NCI-H69 (cell line): ENCODE measurements at places on chromosomes 5 and 9.

DNA sequence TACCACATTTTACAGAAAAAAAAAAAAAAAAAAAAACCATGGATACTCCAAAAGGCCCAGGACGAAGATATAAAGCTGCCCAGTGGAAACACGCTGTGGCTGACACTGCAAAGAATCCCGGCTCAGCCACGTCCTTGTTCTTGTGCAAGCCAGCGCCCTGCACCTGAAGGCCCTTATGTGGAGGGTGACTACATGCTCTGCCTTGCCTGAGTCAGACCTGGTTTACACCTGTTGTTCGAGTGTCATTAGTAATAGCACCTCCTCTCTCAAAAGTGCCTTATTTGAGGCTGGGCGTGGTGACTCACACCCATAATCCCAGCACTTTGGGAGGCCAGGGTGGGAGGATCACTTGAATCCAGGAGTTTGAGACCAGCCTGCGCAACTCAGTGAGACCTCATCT, 54.3 kb upstream of the ZSWIM6 start:
- no peak for DNase-seq

GRCh38 chr9:137315581-137316011, 13.5 kb upstream of the NRARP start:
- DNase-seq: no peak

DNA sequence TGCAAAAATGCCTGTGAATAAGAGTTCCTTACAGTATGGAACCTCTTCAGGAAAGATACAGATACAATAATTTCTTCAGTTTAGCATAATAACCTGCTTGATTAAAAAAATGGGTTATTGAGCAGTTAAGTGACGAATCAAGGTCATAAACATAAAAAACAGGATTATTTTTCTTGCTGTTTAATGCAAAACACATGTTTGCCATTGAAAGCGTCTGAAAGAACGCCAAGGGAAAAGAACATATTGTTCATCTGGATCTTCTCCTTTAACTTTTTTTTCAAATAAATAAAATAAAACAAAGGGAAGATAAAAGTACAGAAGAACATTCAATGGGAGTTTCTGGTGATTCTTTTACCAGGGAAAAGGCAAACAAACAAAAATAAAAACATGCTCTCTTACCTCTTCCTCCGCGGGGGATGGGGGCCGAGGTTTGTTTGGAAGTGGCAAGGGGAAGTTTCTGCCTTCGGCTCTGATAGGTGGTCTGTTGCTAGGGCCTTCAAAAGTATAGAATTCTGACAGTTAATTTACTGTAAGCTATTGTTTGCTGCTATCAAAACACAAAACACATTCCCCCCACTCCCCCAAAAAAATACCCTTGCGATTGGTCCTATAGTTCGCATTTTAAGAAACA, 20.1 kb downstream of the C5orf58 start:
- DNase-seq: no peak

GRCh38 chr5:146624179-146624578, 108.2 kb upstream of the GPR151 start:
- DNase-seq: no peak
